ENCODE measurements at places on chromosomes 16 and 17. TPM values are rescaled to one million over a fixed set of nuclear protein-coding genes. Genes with fewer than 3 reads are reported as not detected.

Gene KCNJ18
- not detected for total RNA-seq

Gene FLYWCH2
- 36.0 TPM for total RNA-seq

Gene CFAP119
- 1.4 TPM for total RNA-seq

Gene C16orf96
- not detected for total RNA-seq

Gene LRRC36
- total RNA-seq: 0.16 TPM

Gene ITGB4
- 9.8 TPM for total RNA-seq

Gene C1QL1
- not detected for total RNA-seq

Gene PPP1R27
- not detected for total RNA-seq

Gene TLCD1
- total RNA-seq: 2.4 TPM

Gene KCNG4
- total RNA-seq: not detected

Gene CDK3
- 9.5 TPM for total RNA-seq

Gene KRT12
- not detected for total RNA-seq

Gene KIF18B
- 0.64 TPM for total RNA-seq

Gene BCAR1
- 38.7 TPM for total RNA-seq

Gene BEAN1
- total RNA-seq: not detected

Gene CACNA1G
- 0.32 TPM for total RNA-seq

Gene TELO2
- 27.5 TPM for total RNA-seq

Gene REXO5
- total RNA-seq: 13.2 TPM

Gene KRT24
- not detected for total RNA-seq

Gene SOX8
- 0.32 TPM for total RNA-seq

Gene FKBP10
- total RNA-seq: 35.9 TPM

Gene CD19
- not detected for total RNA-seq

Gene CTRB2
- not detected for total RNA-seq

Gene NHLRC4
- 0.66 TPM for total RNA-seq

Gene CCDC154
- total RNA-seq: 1.2 TPM

Measured in breast epithelium (tissue), 4 donors.